ENCODE measurements at places on chromosomes 1 and 21.

- DNase-seq, result peak; percentile 25
These were observed 14.8 kb upstream of the PIGM start for GRCh38 chr1:160046494-160047110.

GRCh38 chr1:19153169-19153568, 56.9 kb downstream of the UBR4 start:
- DNase-seq, result no peak

- no peak for DNase-seq
These were observed 1.5 kb upstream of the PLA2G2F start for GRCh38 chr1:20137604-20138003.

- no peak for DNase-seq
These were observed 5.9 kb upstream of the PKP1 start for GRCh38 chr1:201277441-201277840.

DNA sequence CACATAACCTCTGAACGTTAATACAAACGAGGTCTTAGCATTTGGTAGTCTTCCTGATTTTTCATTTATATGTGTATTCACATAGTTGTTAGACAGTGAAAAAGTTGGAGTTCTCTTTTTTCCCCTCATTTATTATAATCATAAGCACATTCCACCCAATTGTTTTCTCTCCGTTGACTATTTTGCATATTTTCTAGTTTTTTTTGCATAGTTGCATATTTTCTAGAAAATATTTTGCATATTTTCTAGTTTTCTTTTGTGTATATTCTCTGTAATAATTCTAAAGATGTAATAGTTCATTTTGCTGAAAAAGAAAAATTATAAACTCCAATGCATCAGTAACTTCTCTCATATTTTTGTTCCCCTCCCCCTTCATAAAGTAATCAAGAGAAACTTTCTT, 47.5 kb downstream of the FYB2 start:
- DNase-seq, result no peak

- DNase-seq, result no peak
These were observed 8.8 kb upstream of the RNPC3 start for GRCh38 chr1:103516693-103517092.

- no peak for DNase-seq
These were observed 676 bp upstream of the PADI2 start for GRCh38 chr1:17119773-17120480.

GRCh38 chr1:206921772-206922265, at the start of gene FCMR:
FCMR (minus strand) TSS chr1:206921941; CDS start chr1:206921854, 87 bp downstream.
- no peak for DNase-seq

GRCh38 chr1:184497959-184498723, 111.3 kb downstream of the C1orf21 start:
- DNase-seq, result no peak

DNA sequence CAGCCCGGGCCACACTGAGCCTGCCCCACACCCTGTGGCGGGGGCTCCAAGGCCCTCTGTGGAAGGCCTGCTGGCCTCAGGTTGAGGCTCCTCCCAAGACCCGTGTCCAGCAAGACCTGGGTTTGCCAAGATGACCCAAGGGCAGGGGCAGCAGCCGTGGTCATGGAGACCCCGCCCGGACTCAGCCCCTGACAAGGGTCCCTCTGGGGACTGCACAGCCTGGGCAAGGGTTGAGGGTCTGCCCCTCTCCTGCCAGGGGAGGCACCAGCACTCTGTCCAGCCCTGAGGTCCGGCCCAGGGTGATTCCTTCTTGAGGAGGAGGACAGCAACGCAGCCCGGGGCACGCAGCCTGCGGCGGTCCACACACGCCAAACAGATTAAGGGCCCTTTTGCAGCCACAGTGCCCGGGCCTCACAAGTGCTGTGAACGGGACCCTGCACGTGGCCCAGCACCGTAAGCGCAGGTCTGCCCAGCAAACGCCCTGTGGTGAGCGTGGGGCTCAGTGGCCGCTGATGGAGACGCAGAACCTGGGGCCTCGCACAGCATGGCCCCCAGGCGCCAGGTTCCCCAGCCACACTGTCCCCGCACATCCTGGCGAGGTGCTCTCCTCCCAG, 3.4 kb downstream of the SPATC1L start:
- DNase-seq, result no peak

DNA sequence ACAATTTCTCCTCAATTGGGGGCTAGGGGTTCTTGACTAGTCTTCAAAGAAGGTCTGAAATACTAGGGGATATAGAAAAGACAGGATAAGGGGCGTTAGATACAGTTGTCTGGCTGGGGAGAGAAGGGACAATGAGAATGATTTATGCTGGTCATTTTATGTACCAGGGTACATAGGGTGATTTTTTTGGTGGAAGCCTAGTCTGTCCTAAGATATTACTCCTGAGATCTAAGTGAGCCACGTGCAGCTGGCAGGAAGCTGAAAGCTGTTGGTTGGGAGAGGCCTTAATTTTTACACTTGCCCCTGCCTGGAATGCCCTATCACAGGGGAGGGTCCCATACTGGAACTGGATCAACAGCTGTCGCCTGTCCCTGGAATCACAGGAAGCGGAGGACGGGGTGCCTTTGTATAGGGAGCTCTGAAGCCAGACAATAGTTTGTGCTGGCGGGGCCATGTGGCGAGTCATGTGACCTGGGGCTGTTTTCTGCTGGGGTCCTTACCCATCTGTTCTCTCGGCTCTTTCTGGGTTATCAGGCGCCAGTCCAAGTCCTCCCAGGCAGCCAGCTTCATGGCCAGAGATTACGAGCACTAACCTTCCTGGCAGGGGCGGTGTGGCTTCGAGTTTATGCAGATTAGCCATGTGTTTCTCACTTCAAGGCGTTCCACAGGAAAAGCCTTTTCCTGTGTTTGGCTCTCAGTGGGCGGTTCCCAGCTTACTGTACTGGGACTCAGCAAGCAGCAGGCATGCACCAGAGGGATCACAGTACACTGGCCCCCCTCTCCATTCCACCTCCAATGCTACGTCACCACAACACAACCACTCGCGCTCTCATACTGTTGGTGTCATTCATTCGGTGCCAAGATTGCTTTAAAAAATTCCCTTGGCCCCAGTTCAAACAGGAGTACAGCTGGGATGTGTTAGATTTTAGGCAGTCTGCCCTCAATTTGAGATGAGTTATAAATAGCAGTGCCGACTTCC, 27.5 kb downstream of the ARID1A start:
- no peak for DNase-seq

GRCh38 chr1:243447844-243448243, 192.0 kb downstream of the SDCCAG8 start:
- no peak for DNase-seq

- no peak for DNase-seq
These were observed 11.5 kb downstream of the ACADM start for GRCh38 chr1:75736016-75736415.

- DNase-seq, result no peak
These were observed 107.5 kb upstream of the HOOK1 start for GRCh38 chr1:59707178-59707791.

- DNase-seq, result no peak
These were observed 159.7 kb upstream of the NRIP1 start for GRCh38 chr21:15224346-15225086.

- DNase-seq, result no peak
These were observed 9.4 kb downstream of the EPHA2 start for GRCh38 chr1:16146279-16147155.

- DNase-seq, result no peak
These were observed 213.3 kb downstream of the ROR1 start for GRCh38 chr1:63987014-63987627.

- no peak for DNase-seq
These were observed 126.9 kb downstream of the ESRRG start for GRCh38 chr1:216596281-216596862.

DNA sequence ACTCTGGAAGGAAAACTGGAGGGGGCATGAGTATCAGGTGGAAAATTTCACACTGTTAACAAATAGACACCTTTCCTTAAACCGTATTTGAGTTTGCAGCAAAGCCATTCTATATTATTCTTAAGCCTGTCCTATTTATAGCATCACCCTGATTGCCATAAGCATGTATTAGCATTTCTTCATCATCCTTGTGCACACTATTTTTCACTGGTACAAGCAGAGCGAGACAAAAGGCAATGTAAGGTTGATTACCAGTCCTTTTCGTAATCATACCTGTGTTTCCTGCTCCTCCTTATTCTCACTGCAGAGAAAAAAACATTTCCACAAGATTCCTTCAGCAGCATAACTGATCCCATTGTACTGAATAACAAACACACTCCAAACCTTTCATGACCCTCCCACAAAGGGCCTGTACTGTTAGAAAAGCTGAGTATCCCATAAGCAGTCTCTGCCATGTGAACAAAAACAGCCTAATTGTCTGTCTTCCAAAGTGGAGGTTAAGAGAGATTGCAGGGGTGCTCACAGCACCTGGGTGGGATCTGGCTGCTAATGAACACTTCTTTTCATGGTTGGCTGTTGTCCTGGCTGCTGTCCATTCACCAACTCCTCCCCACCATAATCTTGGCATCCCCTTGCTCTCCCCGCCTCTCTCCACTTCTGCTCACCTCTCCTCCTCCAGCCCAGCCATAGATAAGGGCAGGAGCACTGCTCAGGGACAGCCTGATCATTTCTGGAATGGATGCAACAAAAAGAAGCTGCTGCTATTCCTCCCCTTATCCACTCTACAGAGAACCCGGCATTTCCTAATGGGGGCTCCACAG, 30.4 kb downstream of the VTCN1 start:
- DNase-seq, result no peak

- no peak for DNase-seq
These were observed 20.6 kb downstream of the MYOG start for GRCh38 chr1:203065191-203065590.
